ENCODE measurements at places on chromosomes 5 and 9.
A peak's percentile ranks its signal among the peaks of the same experiment; 100 is the strongest.

DNA sequence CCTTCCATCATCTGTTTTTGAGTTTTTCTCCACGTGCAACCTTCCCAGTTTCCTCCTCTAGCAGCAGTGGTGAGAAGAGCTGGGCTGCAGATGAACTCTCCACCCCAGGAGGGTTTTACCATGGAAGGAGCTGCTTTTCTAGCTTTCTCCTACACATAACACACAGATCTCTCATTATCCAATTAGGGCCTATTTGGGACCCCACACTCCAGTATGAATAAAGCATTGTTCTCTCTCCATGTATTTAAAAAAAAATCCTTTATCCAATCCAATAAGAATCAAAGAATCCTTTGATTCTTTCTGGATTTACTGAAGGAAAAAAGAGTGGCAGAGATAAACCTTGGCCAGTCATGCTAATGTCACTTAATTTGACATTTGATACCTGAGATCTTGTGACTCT lies 31.6 kb upstream of the NAA35 start:
- H3K36me3 ChIP-seq: no peaks in the 10 kb centered on the region
- no peak for DNase-seq
- H3K27me3 ChIP-seq: no peaks in the 10 kb centered on the region
- no peaks in the 10 kb centered on the region for H3K4me1 ChIP-seq
- no peak overlapping the region for H3K4me3 ChIP-seq
- H3K27ac ChIP-seq: no peak overlapping the region

DNA sequence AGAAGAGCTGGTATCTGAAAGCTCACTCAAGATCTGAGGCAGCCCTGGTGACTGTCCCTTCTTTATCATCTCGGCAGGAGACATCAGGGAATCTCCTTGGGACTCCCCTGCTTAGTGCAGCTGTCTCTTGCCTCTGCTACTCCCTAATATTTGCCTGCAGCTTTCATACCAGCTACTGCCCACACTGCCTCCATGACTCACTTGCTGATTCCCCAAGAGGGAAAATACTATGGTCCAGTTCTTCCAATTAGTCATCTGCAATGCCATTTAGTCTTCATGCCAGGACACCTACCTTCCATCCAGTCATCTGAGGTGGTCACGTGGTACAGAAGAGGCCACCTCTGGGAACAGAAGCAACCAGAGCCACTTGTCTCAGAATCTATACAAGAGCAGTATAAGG lies 270.8 kb downstream of the NTRK2 start:
- H3K36me3 ChIP-seq: no peaks in the 10 kb centered on the region
- no peak overlapping the region for H3K27ac ChIP-seq

- H3K4me3 ChIP-seq: no peak overlapping the region
- no peak for DNase-seq
- H3K27ac ChIP-seq: no peak overlapping the region
- H3K36me3 ChIP-seq: no peaks in the 10 kb centered on the region
Measured at GRCh38 chr5:127562252-127562651, 44.8 kb downstream of the PRRC1 start.

- H3K4me1 ChIP-seq: no peaks in the 10 kb centered on the region
- no peak overlapping the region for H3K27ac ChIP-seq
- no peaks in the 10 kb centered on the region for H3K36me3 ChIP-seq
- DNase-seq: no peak
- H3K4me3 ChIP-seq: no peak overlapping the region
Measured at GRCh38 chr5:114953565-114953964, 216.1 kb downstream of the TRIM36 start.

GRCh38 chr9:34059281-34059680 lies 10.6 kb upstream of the UBAP2 start:
- H3K4me1 ChIP-seq: no peaks in the 10 kb centered on the region
- H3K27me3 ChIP-seq: no peaks in the 10 kb centered on the region
- H3K27ac ChIP-seq: no peak overlapping the region
- H3K36me3 ChIP-seq: no peaks in the 10 kb centered on the region
- DNase-seq: no peak

DNA sequence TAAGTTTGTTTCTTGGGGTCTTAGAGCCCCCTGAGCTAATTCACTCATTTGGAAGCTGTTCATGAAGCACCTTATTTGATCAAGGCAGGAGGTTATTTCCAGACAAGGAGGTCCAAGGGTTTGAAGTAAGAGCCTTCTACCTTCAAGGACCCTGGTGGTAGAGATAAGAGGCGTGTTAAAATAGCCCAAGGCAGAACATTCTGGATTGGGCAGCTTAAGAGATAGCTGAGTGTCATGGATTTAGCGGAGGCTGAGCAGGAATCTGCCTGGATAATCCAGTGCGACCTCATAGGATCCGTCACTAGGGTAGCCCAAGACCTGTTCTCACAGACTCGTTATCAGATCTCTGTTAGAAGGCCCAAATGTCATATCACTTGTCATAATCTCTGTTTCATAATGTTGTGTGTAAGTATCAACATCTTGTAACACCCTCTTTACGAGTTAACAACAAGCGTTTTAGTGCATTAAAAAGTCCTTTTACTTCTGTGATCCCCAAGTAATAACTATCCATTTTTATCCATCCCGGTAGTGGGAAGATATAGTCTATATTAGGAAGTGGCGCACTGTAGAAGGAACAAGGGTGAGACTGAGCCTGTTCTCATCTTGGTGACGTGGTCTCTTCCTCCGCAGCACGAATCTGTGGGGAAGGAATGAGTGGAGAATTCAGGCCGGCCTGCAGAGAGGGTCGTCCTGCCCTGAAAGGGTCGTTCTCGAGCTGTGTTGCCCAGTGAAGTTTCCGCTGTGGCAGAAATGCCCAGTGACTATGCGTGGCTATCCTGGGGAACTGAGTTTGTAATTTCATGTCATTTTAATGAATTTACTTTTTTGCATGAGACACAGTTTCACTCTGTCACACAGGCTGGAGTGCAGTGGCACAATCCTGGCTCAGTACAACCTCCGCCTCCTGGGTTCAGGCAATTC lies 28.8 kb downstream of the SLC25A25 start:
- no peaks in the 10 kb centered on the region for H3K27me3 ChIP-seq
- peaks cover 33% of the 10 kb centered on the region for H3K4me1 ChIP-seq
- H3K27ac ChIP-seq: no peak overlapping the region
- H3K36me3 ChIP-seq: peaks cover 9% of the 10 kb centered on the region
- peak; percentile 81 for DNase-seq

DNA sequence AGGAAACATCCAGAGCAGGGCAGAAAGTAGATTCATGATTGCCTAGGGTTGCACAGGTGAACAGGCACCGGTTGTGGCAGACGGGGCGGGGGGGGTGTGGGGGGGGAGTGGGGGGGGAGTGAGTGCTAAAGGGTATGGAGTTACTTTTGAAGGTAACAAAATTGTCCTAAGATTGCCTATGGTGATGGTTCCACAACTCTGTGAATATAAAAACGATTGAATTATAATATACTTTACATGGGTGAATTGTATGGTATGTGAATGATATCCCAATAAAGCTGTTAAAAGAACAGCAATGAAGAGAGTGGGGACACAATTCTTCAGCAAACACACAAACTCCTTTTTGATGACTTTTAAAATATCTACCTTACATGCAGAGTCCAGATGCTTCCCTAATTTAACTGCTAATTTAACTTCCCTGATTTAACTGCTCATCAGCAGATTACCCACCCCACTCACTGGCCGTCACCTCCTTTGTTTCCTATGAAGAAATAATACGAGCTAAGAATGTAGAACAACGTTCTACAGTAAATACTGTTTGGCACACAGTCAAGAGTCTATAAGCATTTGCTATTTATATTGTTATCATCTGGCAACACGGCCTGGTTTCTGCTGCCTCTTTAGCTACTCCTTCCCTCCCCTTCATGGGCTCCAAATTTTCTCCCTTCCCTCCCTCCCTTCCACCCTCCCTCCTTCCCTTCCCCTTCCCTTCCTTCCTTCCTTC lies 83.5 kb downstream of the PTCH1 start:
- H3K27ac ChIP-seq: no peak overlapping the region
- H3K4me1 ChIP-seq: peaks cover 3% of the 10 kb centered on the region
- H3K36me3 ChIP-seq: no peaks in the 10 kb centered on the region

DNA sequence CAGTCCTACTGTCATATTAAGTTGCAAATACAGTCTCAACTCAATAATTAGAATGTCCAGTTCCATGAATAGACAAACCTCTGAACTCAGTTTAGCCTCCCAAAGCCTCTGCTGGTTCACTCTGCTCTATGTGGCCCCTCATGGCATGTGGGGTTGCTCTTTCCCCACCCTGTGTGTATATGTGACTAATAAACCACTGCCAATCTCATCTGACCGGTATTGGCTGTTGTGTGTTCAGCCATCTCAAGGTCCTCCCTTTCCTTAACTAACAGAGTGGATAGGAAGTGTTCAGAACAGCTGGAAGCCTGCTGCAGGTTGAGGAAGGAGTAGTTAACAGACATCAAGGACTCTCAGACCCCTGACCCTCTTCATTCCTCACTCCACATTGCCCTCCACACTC lies 55.3 kb downstream of the IL33 start:
- no peak for DNase-seq
- H3K27me3 ChIP-seq: no peaks in the 10 kb centered on the region
- no peak overlapping the region for H3K4me3 ChIP-seq
- H3K36me3 ChIP-seq: no peaks in the 10 kb centered on the region
- H3K27ac ChIP-seq: no peak overlapping the region
- H3K4me1 ChIP-seq: no peaks in the 10 kb centered on the region

DNA sequence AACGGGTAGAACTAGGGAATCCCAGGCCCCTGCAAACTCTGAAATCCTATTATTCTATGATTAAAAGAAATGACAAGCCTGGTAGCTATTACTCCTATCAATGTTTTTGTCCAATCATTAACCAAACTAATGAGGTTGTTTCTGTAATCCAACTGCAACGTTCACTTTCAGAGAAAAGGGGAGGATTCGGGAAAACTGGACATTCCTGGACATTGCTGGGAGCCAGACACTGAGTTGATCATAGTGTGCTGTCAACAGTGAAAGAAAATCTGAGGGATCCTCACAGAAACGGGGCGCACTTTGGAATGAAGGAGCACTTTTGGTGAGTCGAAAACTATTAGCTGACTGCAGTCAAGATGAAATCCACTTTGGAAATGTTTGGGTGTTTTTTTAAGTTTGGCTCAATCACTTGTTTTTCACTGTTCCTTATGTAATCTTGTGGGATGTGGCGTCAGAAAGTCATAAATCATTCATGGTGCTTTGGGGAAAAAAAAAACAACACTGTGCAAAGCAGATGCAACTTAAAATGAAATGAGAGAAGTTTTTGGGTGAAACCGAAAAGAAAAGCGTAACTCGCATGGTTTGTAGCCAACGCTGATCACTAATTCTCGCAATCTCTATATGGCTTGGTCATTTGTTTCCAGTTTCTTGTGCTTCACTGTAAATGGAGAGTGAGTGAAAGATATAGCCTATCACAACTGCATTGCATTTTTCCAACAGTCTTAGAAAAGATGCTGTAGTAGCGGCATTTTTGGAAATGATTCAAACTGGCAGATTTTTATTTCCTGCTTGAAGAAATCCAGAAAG lies 51.2 kb upstream of the ADRA1B start:
- DNase-seq: no peak
- H3K4me3 ChIP-seq: no peak overlapping the region
- no peaks in the 10 kb centered on the region for H3K27me3 ChIP-seq
- H3K4me1 ChIP-seq: no peaks in the 10 kb centered on the region
- H3K36me3 ChIP-seq: no peaks in the 10 kb centered on the region

- H3K4me1 ChIP-seq: no peaks in the 10 kb centered on the region
- DNase-seq: no peak
- H3K27me3 ChIP-seq: no peaks in the 10 kb centered on the region
Measured at GRCh38 chr5:163508753-163509152, 3.3 kb downstream of the MAT2B start.

DNA sequence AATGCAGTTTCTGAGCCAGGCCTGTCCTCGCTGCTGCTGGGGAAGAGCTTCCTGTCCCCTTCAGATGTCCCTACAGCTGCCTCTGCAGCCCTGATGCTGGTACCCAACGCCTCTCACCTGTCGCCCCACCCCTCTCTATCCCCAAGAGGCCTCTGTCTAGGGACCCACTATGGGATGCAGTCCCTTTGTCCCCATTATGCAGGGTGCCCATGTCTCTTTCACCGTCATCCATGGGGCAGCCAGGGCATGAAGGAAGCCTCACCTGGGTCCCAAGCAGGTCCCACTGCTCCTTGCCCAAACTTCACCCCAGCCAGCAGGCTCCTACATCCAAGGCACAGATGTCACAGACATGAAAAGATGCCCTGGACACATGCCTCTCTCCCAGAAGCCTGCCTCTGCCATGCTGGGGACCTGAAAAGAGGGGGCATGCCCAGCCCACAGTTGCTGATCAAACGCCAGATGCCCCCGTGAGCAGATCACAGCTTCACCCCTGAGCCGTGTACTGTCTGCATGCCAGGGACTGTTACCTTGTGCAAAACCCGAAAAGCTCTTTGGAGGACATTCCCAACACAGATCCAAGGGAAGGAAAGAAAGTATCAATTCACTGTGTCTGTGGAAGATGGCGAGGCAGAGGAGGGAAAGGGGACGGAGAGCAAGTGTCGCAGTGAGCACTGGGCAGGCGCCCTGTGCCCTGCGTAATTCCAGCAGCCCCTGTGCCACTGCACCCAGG lies 81.0 kb downstream of the ADAMTS2 start:
- no peak overlapping the region for H3K27ac ChIP-seq
- H3K4me1 ChIP-seq: peaks cover 44% of the 10 kb centered on the region
- DNase-seq: no peak
- H3K27me3 ChIP-seq: no peaks in the 10 kb centered on the region
- H3K4me3 ChIP-seq: no peak overlapping the region
- H3K36me3 ChIP-seq: peaks cover 7% of the 10 kb centered on the region

GRCh38 chr5:59246145-59246869 lies 647.2 kb downstream of the PDE4D start:
- H3K27me3 ChIP-seq: no peaks in the 10 kb centered on the region
- H3K4me3 ChIP-seq: no peak overlapping the region
- no peaks in the 10 kb centered on the region for H3K4me1 ChIP-seq
- H3K27ac ChIP-seq: no peak overlapping the region
- DNase-seq: no peak

- no peak overlapping the region for H3K27ac ChIP-seq
- H3K36me3 ChIP-seq: peaks cover 10% of the 10 kb centered on the region
- no peaks in the 10 kb centered on the region for H3K4me1 ChIP-seq
- H3K27me3 ChIP-seq: no peaks in the 10 kb centered on the region
- DNase-seq: peak; percentile 31
- H3K4me3 ChIP-seq: no peak overlapping the region
Measured at GRCh38 chr5:134374232-134374631, 2.9 kb downstream of the UBE2B start.

DNA sequence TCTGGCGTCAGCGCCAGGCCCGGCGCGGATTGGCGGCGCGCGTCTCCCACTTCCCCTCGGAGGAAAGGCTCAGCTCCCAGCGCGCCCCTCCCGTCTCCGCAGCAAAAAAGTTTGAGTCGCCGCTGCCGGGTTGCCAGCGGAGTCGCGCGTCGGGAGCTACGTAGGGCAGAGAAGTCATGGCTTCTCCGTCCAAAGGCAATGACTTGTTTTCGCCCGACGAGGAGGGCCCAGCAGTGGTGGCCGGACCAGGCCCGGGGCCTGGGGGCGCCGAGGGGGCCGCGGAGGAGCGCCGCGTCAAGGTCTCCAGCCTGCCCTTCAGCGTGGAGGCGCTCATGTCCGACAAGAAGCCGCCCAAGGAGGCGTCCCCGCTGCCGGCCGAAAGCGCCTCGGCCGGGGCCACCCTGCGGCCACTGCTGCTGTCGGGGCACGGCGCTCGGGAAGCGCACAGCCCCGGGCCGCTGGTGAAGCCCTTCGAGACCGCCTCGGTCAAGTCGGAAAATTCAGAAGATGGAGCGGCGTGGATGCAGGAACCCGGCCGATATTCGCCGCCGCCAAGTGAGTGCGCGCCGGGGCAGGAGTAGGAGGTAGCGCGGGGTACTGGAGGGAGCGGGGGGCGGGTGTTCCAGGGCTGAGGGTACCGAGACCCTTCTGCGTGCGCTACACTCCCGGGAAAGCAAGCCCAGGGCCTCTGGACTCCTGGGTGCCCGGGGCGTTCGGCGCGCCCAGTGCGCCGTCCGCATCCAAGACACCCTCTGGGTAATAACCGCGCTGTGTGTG lies at the start of gene MSX2:
Gene MSX2 (plus strand): TSS at position 99 of the 777 bp plus-strand sequence. CDS start 78 bp downstream, at position 177.
- peak within 1 kb of the TSS; percentile 96 for H3K4me3 ChIP-seq
- H3K27me3 ChIP-seq: no peaks in the 10 kb centered on the region
- peaks cover 24% of the 10 kb centered on the region for H3K36me3 ChIP-seq
- peak within 1 kb of the TSS; percentile 97 for H3K27ac ChIP-seq
- H3K4me1 ChIP-seq: peaks cover 29% of the 10 kb centered on the region
